Heart right ventricle (tissue), 16 donors: ENCODE measurements at places on chromosomes 2 and 18. TPM values are rescaled to one million over a fixed set of nuclear protein-coding genes. Genes with fewer than 3 reads are reported as not detected.
A peak's percentile ranks its signal among the peaks of the same experiment; 100 is the strongest.

Gene IL18R1
- 0.73 TPM for total RNA-seq

DNA sequence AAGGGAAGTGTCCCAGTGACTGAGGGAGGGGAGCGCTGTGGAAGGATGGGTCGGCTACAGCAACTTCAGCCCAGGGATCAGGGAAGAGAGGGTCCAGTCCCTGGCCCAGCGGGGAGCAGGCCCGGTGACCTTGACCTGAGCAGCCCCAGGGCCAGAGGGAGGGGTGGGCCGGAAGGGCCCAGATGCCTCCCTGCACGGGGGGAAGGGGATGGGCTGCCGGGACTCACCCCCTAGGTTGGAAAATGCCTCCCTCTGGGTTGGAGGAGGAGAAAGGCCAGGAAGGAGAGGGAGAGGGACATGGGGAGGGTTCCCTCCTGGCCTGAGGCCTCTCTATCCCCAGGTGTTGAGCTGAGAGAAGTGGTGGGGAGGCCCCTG, 19.8 kb downstream of the GPC1 start:
- DNase-seq, result peak; percentile 9

Gene KCNIP3
- total RNA-seq, result 2.9 TPM

GRCh38 chr2:26333293-26333692, 12.7 kb upstream of the SELENOI start:
- no peak for DNase-seq

Gene RUFY4
- total RNA-seq, result not detected

GRCh38 chr2:217386041-217386440, 526.2 kb upstream of the TNP1 start:
- no peak for DNase-seq

- DNase-seq, result no peak
These were observed 19.7 kb upstream of the AFF3 start for GRCh38 chr2:100161945-100162620.

Gene NT5C1B
- total RNA-seq, result not detected

DNA sequence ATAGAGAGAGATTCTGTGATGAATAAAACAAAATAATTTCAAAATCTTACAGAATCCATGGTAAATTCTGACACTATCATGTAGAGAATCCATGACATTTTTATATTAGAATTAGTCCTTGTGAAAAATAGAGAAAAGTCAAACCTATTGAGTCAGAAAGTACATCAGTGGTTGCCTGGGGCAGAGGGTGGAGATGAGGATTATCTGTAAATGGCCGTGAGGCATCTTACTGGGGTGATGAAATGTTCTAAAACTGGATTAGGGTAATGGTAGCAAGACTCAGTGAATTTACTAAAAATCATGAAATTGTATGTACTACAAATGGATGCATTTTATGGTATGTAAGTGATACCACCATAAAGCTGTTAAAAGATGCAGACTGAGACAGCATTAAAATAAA, 323.1 kb downstream of the SLC8A1 start:
- no peak for DNase-seq

- no peak for DNase-seq
These were observed 35.3 kb downstream of the MROH2A start for GRCh38 chr2:233813236-233814055.

DNA sequence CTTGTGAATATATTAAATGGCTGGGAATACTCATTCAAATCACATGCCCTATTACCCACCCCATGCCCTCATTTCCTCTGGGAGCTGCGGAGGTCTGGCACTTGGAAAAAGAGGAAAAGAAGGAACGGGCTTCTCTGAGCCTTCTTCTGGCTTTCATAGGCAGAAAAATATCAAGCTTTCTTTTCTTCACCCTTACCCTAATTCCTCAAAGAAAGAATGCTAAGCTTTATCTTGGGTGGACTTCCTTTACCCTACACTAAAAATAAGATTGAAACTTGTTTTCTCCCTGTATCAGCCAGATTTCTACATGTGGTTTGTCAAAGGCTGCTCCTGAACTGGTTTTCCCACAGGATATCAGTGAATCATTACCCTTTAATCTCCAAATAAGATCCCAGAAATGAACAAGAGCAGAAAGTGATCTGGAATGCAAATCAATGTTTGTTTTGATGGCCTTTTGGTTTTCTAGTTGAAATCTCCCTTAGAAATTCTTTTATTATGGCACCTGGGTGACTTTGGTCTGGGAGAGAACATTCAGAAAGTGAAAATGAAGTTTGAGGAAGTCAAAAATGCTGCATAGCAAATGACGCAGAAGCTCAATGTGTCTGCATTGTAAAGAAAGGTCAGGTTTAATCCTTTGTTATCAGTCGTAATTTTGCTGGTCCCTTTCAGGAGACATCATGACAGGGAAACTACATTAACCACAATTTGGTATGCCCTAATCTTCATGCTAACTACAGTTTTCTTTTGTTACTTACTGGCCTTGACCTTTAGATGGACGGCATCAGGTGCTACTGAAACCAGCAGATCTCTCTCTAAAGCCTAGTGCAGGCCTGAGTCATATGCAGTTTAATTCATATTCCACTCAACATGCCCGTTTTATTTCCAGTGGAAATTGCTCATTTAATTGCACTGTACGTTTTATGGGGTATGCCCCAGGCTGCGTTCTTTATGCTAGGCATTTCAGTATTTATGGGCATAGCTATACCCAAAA, 46.6 kb upstream of the HNRNPA3 start:
- DNase-seq, result no peak

Gene LYG2
- not detected for total RNA-seq

Gene HSPD1
- total RNA-seq, result 120 TPM

GRCh38 chr18:36405611-36406010, 108.1 kb downstream of the FHOD3 start:
- no peak for DNase-seq

- DNase-seq, result no peak
These were observed 96.7 kb upstream of the ACKR3 start for GRCh38 chr2:236472720-236473495.

DNA sequence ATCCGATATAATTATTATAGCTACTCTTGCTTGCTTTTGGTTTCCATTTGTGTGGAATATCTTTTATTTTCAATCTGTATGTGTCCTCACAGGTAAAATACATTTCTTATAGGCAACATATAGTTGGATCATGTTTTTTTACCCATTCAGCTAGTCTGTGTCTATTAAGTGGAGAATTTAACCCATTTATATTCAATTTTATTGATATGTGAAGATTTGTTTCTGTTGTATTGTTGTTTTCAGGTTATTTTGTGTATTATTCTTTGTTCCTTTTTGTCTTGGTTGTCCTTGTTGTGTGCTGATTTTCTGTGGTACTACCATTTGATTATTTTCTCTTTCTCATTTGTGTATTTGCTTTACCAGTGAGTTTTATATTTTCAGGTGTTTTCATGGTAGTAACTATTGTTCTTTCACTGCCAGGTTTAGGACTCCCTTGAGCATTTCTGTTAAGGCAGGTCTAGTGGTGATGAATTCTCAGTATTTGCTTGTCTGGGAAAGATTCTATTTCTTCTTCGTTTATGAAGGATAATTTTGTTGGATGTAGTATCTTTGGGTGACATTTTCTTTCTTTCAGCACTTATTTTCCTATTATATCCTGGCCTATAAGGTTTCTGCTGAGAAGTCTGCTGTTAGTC, 95.4 kb downstream of the ANKRD12 start:
- DNase-seq, result no peak

DNA sequence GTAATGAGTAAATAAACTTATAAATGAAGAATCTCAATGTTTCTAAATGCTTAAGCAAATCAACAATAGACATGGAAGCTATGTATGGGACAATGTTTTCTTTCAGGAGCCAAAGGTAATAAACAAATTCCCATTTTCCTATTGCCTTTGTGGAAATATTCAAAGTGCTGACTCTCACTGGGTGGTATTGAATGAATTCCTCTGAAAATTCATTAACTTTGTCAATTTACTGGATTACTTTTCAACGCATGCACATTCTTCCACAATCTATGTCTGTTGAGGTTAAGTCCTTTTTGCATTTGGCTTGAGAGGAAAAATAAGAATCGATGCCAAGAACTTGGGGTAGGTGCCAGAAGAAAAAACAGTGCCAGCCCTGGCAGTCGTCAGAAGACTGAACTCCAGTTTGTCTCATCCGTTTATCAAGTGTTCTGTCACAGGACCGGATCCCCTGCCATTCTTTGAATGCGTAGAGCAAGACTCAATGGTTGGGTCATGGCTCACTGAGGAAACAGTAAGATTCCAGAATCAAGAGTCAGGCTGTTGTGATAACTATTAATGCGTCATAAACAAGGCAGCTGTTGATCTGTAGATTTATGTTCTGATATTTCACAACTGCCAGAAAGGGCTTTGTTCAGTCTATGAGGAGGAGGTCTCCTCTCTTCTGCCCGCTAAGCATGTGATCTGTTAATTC, 133.3 kb downstream of the GFPT1 start:
- no peak for DNase-seq

Gene BMP10
- total RNA-seq, result not detected

GRCh38 chr2:107202962-107203591, 317.1 kb upstream of the ST6GAL2 start:
- no peak for DNase-seq

- DNase-seq, result no peak
These were observed 138.4 kb downstream of the OTX1 start for GRCh38 chr2:63189026-63189425.

- no peak for DNase-seq
These were observed 34.8 kb upstream of the PLB1 start for GRCh38 chr2:28461056-28461455.

DNA sequence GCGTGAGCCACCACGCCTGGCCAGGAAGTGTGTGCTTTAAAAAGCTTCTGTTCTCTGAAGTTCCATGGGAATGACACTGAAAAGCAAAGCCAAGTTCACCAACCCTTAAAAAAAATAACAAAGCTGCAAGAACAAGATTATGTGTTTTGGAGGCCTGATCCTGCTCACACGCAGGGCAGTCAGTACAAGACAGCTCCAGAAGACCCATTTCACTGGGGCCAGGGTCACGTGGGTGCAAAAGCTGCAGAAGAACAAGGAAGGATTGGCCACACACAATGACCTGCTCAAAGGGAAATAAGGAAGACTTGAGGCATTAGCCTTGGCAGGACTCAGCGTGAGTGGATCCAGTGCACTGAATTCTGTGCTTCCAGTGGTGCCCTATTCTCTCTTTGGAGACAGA, 187.9 kb downstream of the NCK2 start:
- no peak for DNase-seq

Gene ACMSD
- not detected for total RNA-seq

- DNase-seq, result peak; percentile 30
These were observed 86.6 kb downstream of the COL5A2 start for GRCh38 chr2:189092936-189093335.

DNA sequence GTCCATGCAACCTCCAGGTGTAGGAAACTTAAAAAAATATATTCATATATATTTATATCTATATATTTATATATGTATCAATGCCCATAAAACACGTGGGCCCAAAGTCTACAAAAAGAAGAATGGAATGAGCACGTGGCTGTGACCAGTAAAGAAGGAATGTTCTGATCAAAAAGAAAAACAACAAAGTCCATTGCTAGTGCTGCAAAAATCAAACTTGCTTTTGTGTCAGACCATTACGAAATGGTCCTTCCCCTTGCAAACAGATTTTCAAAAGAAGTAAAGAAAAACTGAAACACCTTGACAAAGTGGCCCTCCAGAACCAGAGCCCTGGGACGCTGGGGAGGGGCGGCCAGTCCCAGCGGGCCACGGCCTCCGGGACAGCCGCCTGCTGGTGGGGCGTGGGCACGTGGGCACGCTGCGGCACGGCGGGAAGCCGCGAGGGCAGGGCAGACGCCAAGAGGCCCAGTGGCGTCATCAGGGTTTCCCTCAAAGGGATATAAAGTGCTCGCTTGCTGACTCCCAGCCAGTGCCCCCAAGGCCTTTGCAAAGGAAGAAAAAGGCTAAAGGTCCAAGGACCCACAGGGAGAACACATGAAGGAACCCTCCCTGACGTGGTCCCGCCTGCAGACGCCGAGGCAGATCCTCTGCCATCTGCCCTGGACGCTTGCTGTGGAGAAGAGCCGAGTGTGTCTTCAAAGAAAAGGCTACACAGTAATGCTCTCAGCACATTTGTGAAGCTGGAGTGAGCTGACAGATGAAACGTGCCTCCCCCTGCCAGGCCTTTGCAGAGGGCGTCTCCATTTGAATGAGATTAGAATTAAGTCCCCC, 201.8 kb downstream of the TWIST2 start:
- no peak for DNase-seq

- no peak for DNase-seq
These were observed 7.2 kb downstream of the SMYD1 start for GRCh38 chr2:88074854-88075292.

DNA sequence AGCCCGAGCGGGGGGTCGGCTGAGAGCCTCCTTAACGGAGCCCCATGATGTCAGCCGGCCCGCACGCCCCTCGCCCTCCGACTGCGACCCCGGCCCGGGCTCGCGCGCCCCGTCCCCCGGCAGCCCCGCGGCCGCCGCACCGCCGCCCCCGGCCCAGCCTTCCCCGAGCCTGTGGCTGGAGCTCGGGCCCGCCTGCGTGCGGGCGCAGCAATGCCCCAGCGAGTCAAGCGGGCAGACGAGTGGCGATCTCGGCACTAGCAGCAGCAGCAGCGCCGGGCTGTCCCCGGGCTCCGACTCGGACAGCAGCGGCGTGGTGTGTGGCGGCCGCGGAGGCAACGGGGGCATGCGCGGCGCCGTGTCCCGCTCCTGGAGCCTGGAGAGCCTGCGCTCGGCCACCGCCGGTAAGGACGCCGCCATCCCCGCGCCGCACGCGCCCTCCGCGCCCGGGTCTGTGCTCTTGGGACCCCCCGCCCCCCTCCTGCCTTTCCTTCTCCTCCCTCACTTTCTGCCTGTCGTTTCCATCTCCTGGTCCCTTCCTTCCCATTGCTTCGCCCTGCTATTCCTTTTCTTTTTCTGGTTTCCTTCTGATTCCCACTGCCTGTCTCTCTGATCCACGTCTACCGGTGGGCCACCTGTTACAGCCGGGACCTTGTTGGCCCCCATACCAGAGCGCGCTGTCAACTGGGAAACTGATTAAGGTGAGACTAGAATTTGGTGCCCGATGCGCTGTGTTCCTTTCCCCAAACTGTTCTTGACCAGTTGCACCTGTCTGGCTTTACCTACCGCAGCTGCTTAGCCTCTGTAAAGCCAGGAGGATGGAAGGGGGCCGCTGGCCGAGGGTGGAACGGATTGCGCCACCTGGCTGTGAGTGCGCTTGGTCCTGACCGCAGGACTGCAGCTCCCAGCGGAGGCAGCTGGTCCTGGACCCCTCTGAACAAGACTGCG, 127.4 kb downstream of the ARHGEF4 start:
- DNase-seq, result no peak

DNA sequence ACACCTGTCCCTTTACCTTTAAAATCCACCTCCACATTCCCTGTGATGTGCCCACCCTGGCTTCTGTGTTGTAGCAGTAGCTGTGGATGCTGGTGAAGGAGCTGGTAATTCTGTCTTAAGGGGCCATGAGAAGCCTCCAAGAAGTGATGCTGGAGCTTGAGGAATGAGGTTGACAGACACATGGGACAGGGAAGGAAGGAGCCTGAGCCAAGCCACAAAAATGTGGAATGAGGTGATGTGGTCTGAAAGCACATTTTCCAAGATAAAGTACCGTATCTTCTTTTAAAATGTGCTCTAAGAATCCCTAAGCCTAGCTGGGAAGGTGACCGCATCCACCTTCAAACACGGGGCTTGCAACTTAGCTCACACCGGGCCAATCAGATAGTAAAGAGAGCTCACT, 31.2 kb downstream of the VWA3B start:
- DNase-seq, result no peak

Gene SCN1A
- total RNA-seq, result 0.11 TPM

- no peak for DNase-seq
These were observed 20.7 kb upstream of the TTN start for GRCh38 chr2:178827739-178828485.
